NCI-H187 treated with DMSO at 0.1 percent for 48 hours (cell line): ENCODE measurements at places on chromosomes 6 and 20.

- no peak for DNase-seq
These were observed 1199.8 kb upstream of the MAP3K7 start for GRCh38 chr6:91786474-91787184.

DNA sequence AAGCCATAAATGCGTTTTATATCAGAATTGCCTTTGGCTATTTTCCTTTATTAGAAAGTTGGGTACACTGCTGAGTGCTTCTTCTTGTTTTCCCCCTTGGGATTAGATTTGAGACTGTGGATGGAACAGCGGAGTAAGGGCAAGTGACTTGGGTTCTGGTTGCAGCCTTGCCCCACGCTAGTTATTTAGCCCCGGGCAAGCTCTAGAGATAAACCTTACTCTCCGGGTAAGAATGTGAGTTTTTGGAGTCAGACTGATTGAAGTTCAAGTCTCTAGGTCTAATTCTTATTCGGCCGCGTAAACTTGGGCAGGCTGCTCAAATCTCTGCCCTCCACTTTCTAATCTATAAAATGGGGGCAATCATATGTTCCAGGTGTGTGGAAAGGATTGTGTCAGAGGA lies 8.9 kb downstream of the TSHZ2 start:
- DNase-seq = no peak

GRCh38 chr20:16349523-16350260 lies 223.6 kb downstream of the KIF16B start:
- DNase-seq = no peak

DNA sequence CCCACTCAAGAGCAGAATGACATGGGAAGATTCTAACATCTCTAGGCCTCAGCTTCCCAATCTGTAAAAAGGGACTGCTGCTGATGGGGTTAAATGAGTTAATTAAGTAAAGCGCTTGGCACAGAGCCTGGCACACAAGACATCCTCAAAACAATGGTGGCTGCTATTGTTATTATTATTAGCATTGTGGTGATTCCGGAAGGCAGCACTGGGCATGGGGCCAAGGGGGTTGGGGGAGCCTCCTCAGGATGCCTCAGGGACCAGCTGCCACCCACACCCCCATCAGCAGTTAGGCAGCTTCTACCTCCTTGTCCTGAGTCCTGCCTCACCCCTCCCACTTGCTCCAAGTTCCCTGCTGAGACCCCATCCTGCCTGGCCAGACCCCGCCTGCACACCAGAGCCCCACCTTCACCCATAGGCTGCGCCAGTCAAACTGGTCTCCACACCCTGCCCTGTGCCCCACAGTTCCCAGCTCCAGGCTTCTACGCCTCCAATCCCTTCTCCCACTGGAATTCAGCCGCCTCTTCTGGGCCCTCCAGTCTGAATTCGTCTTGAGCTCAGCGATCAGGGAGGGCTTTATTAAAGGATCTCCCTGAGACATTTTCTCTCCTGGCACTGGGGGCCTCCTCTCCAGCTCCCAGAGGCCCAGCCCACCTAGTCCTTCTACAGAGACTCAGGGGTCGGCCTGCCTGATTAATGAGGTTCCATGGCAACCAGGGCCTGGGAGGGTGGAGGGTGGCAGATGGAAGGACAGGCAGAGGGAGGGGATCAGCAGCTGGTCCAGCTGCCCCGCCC lies 1.5 kb downstream of the E2F1 start:
- no peak for DNase-seq

DNA sequence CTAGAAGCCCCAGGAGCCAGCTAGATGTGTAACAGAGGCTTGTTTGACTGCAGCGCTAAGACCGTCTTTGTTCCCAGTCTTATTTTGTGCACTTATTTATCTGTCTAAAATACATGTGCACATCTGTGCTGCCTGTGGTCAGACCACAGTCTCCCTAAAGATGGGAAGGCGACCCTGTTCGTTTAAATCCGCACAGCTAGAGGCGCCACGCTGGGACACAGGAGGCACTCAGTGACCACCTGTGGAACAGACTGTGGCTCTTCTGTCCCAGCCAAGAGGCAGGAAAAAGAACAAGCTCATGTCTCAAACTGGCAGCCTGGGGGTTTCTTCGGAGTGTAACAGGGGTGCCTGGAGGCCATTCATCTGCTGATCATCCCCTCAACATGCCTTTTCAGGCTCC lies 66.8 kb downstream of the CPNE5 start:
- no peak for DNase-seq

- DNase-seq = no peak
These were observed 6.7 kb downstream of the TGIF2 start for GRCh38 chr20:36579996-36580545.

GRCh38 chr6:33088258-33088930 lies 12.6 kb downstream of the HLA-DPB1 start:
- no peak for DNase-seq

DNA sequence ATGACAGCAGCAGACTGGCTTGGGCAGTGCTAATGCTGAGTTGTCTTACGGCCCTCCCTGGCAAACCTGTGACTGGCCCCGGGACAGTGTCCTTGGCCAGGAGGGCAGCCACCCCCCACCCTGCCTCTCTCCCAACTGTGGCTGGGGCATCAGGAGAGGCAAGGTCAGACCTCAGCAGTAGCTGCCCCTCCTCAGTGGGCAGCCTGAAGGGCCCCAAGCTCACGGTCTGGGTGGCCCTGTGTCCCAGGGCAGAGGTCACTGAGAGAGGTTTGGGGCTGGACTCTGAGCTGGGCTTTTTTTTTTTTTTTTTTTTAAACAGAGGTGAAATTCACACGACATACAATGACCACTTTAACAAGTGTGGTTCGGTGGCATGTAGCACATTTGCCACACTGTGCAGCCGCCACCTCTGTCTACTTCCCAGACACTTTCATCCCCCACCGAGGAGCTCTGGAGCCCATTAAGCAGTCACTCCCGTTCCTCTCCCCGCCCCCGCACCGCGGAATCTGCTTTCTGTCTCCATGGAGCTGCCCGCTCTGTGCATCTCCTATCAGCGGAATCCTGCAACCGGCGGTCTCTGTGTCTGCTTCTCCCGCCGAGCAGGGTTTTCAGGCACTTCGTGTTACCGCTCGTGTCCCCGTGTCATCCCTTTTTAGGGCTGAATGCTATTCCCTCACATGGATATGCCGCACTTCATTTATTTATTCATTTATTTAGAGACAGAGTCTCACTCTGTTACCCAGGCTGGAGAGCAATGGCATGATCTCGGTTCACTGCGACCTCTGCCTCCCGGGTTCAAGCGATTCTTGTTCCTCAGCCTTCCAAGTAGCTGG lies 67.9 kb upstream of the GATA5 start:
- DNase-seq = no peak

DNA sequence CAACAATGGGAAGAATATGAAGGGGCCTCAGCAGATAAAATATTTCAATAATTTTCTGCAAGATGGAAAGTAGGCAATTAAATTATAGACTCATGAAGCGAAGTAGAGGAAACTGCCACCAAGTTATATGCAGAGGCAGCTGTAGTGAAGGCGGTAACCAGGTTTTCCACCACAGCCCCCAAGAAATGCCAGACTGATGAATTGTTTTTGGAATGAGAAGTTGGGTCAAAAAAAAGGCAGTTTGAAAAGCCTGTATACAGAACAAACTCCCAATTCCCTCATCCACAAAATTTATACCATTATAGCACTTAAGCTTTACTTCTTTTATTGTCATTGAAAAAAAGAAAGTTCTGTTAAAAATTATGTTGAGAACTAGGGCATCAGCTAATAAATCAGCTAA lies 45.3 kb downstream of the ELOVL4 start:
- DNase-seq = no peak

GRCh38 chr6:88992741-88993552 lies 29.5 kb upstream of the RNGTT start:
- no peak for DNase-seq

- DNase-seq = no peak
These were observed 102.2 kb downstream of the UNC5CL start for GRCh38 chr6:40936818-40937251.

GRCh38 chr6:106154326-106154725 lies 68.2 kb downstream of the PRDM1 start:
- no peak for DNase-seq

GRCh38 chr20:36917943-36918342 lies 33.6 kb downstream of the SAMHD1 start:
- no peak for DNase-seq

GRCh38 chr20:1215386-1216170 lies 10.3 kb upstream of the RAD21L1 start:
- no peak for DNase-seq

DNA sequence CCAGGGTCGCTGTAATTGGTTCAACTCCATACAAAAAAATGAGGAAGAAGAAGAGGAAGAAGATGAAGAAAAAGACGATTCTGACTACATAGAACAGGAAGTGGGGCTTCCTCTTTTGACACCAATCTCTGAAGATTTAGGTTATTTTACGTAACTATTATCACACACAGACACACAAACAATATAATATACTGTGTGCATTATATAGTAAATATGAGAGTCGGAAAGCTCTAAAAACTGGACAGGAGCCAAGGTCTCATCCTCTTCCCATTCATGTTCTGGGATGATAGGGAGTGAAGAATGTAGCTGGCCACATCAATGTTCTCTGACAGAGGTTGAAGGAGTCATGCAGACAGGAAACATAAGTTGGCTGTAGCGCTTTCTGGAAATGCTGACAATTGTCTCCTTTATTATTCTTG lies 13.3 kb downstream of the RSPH4A start:
- no peak for DNase-seq

DNA sequence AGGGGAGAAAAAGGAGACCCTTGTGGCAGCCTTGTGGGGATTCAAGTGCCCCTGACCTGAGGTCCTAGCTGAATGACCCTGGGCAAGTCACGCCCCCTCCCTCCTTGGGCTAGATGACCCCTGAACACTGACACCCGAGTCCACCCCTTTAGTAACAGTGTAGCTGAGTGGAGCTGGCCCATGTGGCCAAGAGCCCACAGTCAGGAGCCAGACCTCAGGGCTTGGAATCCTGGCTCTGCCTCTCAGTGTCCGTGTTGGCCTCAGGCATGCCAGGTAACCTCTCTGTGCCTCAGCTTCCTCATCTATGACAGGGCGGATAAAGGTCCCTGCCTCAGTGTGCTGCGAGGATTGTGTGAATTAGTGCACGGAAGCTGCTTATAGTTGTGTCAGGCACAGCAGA lies 14.3 kb downstream of the IP6K3 start:
- DNase-seq = no peak

DNA sequence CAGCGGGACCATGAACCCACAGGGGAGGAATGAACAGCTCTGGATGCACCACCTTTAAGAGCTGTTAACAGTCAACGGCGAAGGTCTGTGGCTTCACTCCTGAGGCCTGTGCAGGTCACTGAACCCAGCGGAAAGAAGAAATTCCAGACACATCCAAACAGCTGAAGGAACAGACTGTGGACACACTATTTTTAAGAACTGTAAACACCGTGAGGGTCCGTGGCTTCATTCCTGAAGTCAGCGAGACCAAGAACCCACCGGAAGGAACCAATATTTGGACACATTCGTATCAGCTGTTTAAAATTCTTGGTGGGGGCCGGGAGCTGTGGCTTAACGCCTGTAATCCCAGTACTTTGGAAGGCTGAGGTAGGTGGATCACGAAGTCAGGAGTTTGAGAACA lies 5.4 kb upstream of the TMEM14B start:
- DNase-seq = no peak

GRCh38 chr6:61586934-61587537 lies 699.0 kb downstream of the KHDRBS2 start:
- DNase-seq = no peak

DNA sequence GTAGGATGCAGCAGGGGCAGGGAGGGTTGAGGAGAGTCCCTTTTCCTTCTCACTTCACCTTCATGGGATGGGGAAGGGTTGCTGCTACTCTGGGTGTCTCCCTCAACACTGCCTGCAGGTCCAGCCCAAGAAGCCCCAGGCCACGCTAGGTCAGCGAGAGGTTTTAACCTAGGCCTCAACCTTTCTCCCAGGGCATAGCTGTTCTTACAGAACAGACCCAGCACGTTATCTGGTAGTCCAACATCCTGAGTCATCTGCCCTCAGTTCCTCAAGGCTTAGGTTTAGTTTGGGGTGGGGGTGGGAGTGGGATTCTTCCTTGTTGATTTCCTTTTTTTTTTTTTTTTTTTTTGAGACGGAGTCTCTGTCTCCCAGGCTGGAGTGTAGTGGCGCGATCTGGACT lies 15.8 kb downstream of the LRRC73 start:
- no peak for DNase-seq

DNA sequence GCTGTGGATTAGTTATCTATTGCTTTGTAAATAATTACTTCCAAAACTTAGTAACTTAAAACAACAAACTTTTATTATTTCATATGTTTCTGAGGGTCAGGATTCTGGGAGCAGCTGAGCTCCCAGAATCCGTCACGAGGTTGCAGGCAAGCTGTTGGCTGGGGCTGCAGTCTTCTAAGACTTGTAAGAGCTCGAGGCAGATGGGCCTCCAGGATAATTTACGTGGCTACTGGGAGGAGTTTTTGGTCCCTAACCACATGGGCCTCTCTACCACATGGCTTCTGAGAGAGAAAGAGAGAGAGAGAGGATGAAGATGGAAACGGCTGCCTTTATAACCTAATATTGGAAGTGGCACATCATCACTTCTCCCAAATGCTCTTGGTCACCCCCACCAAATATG lies 64.9 kb upstream of the SULF2 start:
- DNase-seq = no peak

DNA sequence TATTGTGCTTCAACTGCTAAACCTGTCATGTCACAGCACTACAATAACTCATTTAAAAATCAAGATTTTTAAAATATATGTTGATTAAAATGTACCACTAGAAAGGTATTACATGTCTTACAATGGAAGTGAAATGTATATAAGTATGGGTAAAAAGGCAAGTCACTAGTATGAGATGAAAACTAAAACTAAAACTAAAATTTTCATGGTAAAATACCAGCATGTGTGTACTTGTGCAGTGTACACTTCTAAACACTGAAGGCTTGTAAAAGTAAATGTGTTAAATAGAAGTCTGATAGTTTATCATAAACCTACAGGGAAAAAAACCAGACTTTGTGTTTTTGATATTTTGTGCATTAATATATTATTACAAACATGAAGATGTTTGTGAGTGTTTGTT lies 13.7 kb upstream of the TMEM244 start:
- DNase-seq = no peak

DNA sequence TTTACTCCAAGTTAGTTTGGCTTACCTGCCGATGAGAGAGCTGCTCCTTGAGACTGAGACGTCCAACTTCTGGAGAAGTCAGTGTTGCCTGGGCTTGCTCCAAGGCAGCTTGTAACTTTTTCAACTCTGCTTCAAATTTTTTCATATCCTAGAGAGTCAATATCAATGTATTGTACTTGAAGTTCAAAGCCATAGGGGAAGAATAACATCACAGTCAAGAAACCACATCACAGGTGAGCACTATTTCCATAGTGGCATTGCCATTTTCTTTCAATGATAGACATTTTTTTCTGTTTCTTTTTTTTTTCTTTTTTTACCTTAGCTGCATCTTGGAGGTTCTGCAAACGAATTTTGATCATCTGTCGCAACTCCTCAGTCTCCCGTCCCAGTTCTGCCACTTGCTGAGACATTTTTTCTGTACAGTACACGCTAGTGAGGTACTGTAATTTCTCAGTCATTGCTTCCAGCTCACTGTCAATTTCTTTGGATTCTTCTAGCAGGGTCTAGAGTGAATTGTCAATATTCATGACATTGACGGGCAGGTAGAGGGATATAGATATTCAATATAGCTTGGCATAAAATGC lies 326.7 kb downstream of the SYNE1 start:
- DNase-seq = no peak
